ENCODE measurements at places on chromosomes 5 and 9.

DNA sequence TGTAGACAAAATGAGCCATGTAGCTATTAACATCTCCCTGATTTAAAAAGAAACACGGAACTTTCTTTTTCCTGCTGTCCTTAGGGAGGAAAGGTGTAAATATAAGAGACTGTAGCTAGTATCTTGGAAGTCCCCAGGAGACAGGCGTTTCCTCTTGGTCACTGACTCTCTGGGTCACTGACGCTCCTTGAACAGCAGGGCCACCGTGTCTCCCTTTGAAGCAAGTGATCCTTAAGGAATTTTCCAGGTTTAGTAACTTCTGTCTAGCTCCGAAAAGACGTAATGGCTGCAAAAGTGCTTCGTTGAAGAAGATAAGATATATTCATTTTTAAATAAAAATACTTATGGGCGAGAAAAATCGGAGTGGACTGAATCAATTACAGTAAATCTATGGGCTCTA lies 745 bp upstream of the CLTA start:
- no peak for DNase-seq

GRCh38 chr5:36403632-36404311 lies 102.1 kb upstream of the RANBP3L start:
- DNase-seq = peak; percentile 25

DNA sequence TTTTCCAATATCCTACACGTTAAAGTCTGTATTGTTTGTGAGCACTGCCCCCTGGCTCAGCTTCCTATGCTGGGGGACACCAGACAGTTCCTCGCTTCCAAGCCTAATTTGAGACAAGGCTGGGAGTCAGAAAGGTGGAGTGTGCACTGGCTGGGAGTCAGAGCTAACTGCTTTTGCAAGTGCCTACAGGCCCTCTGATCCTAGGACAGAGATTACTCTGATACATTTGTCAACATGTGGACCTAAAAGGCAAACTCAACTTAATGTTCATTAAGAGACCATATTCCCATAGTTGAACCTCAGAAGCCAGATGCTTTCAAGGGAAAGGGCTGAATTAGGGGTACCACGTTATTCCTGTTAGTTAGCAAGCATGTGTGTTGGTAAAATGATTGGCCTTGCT lies 80.8 kb downstream of the NIPSNAP3B start:
- DNase-seq = no peak

GRCh38 chr9:13744261-13744901 lies 464.9 kb upstream of the MPDZ start:
- DNase-seq = no peak

GRCh38 chr9:134149380-134149779 lies 13.5 kb downstream of the WDR5 start:
- DNase-seq = no peak

DNA sequence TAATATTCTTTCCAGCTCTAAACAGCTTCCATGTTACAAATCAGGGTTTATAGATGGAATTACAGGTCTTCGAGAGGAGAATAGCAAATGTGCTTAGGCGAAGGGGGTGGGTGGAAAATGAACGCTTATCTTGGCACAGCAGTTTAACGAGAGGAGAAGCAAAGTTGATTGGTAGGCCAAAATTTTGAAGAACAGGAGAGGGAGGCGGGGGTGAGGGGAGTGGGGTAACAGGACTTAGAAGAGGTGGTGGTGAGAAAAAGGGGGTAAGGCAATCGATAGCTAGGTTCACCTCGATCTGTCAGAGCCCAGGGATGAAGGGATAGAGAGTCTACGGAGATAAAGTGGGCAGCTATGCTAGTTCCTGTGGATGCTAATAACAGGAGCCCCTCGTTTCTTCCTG lies 764 bp downstream of the ANKRA2 start:
- DNase-seq = no peak

GRCh38 chr9:93169444-93169843 lies 14.5 kb upstream of the WNK2 start:
- DNase-seq = no peak

- no peak for DNase-seq
Measured at GRCh38 chr9:60545346-60545877, 368.8 kb upstream of the SPATA31A5 start.

- DNase-seq = no peak
Measured at GRCh38 chr9:125630436-125630835, 76.6 kb downstream of the MAPKAP1 start.

GRCh38 chr9:79166005-79166404 lies 405.8 kb upstream of the TLE4 start:
- DNase-seq = no peak

DNA sequence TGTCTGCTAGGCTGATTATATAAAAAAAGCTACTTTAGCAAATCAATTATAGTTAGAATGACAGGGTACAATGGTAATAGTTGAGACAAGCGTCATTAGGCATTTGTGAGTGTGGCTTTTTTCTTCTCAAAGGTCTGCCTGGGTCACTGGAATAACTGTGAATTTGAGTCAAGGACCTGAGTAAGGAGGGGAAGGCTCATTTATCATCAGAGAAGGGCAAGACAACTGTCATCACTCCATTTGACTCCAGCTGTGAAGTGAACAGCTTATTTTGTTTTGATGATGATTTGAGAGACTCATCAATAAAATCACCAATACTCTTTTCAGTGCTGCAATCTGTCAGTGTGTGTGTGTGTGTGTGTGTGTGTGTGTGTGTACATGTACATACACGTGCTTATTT lies 118.6 kb downstream of the MAT2B start:
- no peak for DNase-seq

DNA sequence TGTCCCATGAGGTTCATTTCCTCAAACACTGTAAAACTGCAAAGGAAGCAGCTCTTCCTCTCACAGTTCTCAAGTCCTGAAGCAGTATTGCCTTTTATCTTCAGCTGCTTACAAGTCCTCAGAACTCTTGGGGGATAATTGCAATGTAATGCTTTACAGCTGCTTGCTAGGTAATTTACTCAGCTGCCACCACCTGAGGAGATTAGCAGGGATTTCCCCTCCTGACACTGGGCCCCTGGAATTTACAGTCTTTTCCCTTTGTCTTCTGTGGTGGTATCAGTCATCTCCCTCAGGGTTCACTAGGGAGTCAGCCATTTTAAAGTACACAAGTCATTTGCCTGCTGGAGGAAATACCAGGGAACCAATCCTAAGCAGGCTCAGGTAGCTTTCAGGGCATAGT lies 754.3 kb upstream of the GRAMD2B start:
- no peak for DNase-seq
